ENCODE measurements at places on chromosomes 1 and 21.

- DNase-seq = peak; percentile 91
Measured at GRCh38 chr1:12173631-12174121, 6.9 kb downstream of the TNFRSF1B start.

- no peak for DNase-seq
Measured at GRCh38 chr1:47622776-47623556, 185.1 kb downstream of the FOXD2 start.

GRCh38 chr1:113874012-113874879 is 2.7 kb upstream of the PTPN22 start:
- peak; percentile 30 for DNase-seq

DNA sequence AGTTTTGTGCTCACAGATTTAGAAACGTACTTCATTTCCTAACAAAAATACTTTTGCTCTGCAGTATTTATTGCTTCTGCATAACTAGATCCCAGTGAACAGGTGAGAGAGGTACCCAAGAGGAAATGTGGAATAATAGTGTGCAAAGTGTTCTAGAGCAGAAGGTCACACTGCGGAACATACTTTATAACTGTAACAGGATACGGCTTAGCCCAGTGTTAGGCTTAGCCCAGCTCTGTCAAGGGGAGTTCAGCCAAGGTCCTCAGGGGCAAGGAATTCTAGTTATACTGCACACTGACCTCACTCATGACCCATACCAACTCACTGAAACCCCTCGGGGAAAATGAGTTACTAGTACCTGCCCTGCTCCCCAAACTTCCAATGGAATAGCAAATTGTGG is 55.3 kb downstream of the PTPN14 start:
- DNase-seq = no peak

GRCh38 chr1:110538075-110538474 is 19.1 kb upstream of the KCNA10 start:
- no peak for DNase-seq

DNA sequence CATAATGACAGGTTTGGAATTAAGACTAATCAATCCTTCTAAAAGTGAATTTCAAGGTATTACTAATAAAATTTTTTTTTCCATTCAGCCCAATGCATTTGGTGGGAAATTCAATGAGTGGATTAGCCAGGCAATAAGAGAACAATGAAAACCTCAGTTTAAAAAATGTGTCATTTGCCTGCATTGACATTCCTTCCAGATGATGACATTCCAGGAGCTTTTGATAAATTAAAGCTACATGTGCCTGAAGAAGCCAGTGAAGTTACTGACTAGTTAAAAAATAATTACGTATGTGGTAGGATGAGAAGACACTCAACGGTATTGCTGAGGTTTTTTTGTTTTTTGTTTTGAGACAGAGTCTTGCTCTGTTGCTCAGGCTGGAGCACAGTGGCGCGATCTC is 37.9 kb upstream of the RC3H1 start:
- DNase-seq = no peak
